ENCODE measurements at places on chromosomes 1 and 21.

DNA sequence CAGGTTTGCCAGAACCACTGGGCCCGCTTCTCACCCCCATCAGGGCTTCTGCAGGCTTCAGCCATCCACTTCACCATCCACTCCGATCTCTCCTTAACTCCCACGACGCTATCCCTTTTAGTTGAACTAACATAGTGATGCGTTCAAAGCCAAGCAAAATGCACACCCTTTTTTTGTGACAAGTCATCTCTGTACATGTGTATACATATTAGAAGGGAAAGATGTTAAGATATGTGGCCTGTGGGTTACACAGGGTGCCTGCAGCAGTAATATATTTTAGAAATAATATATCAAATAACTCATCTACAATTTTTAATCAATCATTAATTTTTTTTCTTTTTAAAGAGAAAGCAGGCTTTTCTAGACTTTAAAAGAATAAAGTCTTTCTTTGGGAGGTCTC is 114.6 kb downstream of the NBPF12 start:
- DNase-seq, result no peak

GRCh38 chr1:164587617-164588501 is 28.9 kb downstream of the PBX1 start:
- DNase-seq, result no peak

DNA sequence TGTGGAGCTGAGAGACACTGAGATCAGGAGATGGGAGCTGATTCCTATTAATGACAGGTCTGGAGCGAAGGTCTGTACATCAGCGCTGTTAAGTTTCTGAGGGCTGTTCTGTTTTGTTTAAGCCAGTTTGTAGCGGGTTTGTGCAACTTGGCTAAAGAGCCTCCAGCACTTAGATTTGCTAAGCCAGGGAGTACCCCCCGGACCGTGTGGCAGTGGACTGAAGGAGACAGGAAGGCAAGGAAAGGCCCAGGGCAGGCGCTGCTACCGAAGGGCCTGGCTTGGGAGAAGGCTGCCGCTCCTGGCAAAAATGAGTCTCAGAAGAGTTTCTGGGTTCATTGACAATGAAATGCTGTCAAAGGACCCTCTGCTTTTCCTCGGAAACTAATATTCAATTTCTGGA is 139.3 kb upstream of the ZNF644 start:
- DNase-seq, result no peak

DNA sequence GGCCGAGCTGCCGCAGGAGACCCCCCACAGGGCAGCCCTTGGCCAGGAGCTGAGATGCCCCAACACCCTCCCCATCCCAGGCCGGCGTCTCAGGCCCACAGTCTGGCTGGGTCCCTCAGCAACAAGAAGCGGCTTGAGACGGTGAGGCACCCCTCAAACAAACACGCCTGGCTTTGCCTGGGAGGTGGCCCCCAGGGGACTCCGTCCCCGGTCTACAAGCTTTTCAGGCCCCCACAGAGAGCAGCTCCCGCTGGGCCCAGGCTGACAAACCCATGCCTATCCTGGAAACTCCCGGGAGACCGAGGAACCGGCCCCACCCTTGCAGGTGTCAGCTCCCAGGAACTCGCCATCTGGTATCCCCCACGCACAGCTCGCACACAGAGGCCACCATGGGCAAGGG is 67.0 kb downstream of the ARHGEF16 start:
- no peak for DNase-seq

DNA sequence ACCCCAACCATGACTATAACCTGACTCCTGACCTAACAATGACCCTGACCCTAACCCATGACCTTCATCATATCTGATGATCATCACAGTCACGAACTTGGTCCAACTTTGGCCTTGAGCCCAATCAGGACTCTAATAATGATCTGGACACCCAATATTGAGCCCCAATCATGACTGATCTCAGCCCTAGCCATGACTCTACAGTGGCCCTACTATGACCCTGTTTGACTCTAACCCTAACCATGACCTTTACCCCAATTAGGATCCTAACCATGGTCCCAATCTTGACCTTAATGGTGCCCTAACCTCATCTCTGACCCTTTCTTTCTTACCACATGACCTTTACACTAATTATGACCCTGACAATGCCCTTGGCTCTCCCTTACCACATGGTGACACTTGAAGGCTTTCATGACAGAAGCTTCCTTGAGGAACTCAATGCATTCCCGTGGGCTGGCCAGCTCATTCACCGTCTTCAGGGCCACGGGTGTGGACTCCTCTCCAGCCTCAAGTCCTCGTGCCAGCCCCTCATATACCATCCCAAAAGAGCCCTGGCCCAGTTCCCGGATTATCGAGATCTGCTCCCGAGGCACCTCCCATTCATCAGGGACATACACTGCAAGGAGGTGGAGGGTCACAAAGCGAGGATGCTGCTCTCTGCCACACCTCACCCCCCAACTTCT is 16.2 kb downstream of the INSRR start:
- DNase-seq, result no peak

Measured in activated naive CD4-positive, alpha-beta T cell treated with Interleukin-2 at 50 U/mL for 16 hours (primary cell).